ENCODE measurements at places on chromosomes 12 and 14. TPM values are rescaled to one million over a fixed set of nuclear protein-coding genes. Genes with fewer than 3 reads are reported as not detected.

DNA sequence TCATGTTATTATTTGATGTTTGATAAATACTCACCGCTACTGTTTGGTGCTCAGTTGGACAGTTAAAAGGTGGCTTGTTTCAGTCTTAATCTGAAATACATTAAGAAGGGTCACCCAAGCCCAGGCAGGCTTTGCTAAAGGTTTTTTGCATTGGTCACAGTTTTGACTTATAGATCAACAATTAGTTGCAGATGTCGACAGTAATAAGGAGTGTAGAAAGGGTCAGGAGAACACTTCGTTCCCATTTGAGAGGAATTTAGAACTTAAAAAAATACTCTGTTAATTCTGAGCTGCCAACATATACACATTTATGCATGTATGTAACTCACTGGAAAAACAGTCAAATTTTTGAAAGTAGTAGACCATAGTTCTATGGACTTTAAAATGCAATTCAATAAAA lies 130.3 kb downstream of the TMEM30B start:
- no peaks in the 10 kb centered on the region for H3K4me1 ChIP-seq
- no peaks in the 10 kb centered on the region for H3K36me3 ChIP-seq
- no peak overlapping the region for H3K4me3 ChIP-seq
- no peak overlapping the region for H3K27ac ChIP-seq
- no peak for DNase-seq
- no peaks in the 10 kb centered on the region for H3K27me3 ChIP-seq

GRCh38 chr12:10454531-10454930 lies 1.4 kb upstream of the KLRC1 start:
- no peak for DNase-seq
- H3K4me3 ChIP-seq: no peak overlapping the region
- no peaks in the 10 kb centered on the region for H3K27me3 ChIP-seq
- H3K36me3 ChIP-seq: no peaks in the 10 kb centered on the region
- no peak overlapping the region for H3K27ac ChIP-seq

DNA sequence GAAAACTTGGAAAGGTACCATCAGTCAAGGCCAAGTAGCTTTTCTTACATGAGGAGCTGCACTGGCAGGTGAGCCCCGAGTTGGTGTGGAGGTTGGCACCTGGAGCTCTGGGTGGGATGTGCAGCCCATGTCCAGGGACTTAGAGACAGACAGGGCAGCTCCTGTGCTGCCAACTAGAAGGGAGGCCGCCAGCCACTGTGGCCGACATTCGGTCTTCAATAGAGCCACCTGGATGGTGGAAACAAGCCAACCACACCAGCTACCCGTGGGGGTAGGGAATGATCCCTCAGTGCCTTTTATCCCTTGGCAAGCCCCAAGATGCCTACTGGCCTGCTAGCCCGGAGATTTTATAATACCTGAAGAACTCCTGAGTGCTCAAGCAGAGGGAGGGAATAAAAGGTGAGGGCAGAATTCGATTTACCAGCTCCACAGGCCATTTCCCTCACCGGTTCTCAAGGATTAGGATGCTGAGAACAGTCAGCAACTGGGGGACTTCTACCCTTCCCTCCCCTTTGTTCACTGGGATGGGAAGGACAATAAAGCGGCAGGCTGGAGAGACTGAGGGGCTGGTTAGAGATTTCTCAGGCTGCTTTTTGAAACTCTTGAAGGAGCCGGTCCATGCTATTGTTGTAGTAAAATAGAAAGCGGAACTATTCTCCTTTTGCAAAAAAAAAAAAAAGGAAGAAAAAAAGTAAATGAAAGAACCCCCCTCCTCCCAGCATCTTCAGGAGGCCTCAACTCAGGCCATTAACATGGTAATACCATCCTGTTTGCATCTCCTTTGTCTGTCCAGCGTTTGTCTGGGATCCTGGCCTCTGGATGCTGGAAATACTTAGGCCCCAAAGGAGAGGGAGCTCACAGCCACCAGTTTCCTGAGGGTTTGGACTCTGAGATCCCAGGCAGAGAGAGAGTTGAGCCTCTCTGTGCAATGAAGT lies 321.6 kb downstream of the ZFP36L1 start:
- no peak overlapping the region for H3K27ac ChIP-seq
- no peak for DNase-seq
- no peaks in the 10 kb centered on the region for H3K27me3 ChIP-seq
- no peak overlapping the region for H3K4me3 ChIP-seq
- H3K36me3 ChIP-seq: no peaks in the 10 kb centered on the region

- no peaks in the 10 kb centered on the region for H3K27me3 ChIP-seq
- H3K4me3 ChIP-seq: no peak overlapping the region
Observed at GRCh38 chr12:2277492-2278155, 224.8 kb downstream of the CACNA1C start.

- H3K36me3 ChIP-seq: no peaks in the 10 kb centered on the region
- no peaks in the 10 kb centered on the region for H3K4me1 ChIP-seq
Observed at GRCh38 chr14:65566820-65567522, 154.4 kb downstream of the FUT8 start.

DNA sequence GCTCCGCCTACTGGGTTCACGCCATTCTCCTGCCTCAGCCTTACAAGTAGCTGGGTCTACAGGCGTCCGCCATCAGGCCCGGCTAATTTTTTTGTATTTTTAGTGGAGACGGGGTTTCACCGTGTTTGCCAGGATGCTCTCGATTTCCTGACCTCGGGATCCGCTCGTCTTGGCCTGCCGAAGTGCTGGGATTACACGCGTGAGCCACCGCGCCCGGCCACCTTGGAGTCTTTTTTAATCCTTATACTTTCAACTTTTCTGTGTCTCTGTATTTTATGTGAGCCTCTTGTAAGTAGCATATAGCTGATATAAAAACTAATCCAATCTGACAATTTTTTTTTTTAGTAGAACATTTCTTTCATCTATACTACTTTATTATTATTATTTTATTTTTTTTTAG lies 15.6 kb downstream of the HSD17B6 start:
- no peak overlapping the region for H3K27ac ChIP-seq
- no peaks in the 10 kb centered on the region for H3K27me3 ChIP-seq
- no peaks in the 10 kb centered on the region for H3K36me3 ChIP-seq
- DNase-seq: no peak
- no peak overlapping the region for H3K4me3 ChIP-seq
- H3K4me1 ChIP-seq: no peaks in the 10 kb centered on the region

DNA sequence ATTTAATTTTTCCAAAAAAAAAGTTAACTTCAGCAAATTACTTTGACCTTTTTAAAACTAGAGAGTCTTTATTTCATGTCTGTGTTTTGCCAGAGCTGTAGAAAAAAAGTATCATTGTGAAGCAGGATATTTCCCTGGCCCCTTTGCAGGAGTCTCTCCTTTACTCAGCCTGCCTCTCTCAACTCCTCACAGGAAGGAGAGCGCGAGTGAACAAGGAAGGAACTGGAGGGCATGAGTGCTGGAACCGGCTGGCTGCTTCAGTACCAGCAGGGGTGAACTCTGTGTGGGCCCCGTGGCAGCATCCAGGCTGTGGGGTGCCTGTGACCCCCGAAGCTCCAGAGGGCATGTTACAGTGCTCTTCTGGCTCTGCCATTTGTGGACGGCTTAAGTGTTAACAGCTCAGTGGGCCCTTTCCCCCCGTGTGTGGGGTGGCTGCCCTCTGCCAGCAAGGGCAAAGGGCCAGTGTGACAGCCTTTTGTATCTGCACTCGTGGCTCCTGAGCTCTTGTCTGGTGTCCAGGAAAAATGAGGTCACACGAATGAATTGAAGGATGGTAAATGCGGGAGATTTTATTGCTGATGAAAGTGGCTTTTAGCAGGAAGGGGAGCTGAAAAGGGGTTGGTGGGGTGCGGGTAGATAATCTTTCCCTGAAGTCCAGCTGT lies 76.6 kb upstream of the KCNH3 start:
- H3K27me3 ChIP-seq: no peaks in the 10 kb centered on the region
- H3K4me3 ChIP-seq: no peak overlapping the region
- DNase-seq: no peak

- H3K4me1 ChIP-seq: no peaks in the 10 kb centered on the region
- H3K27me3 ChIP-seq: no peaks in the 10 kb centered on the region
- no peak overlapping the region for H3K27ac ChIP-seq
- H3K36me3 ChIP-seq: no peaks in the 10 kb centered on the region
- H3K4me3 ChIP-seq: no peak overlapping the region
Observed at GRCh38 chr12:127657036-127657435, 609.9 kb upstream of the TMEM132C start.

- no peak overlapping the region for H3K27ac ChIP-seq
- H3K4me1 ChIP-seq: no peaks in the 10 kb centered on the region
- no peak overlapping the region for H3K4me3 ChIP-seq
- DNase-seq: no peak
Observed at GRCh38 chr12:93526786-93527428, 45.6 kb upstream of the SOCS2 start.

- no peaks in the 10 kb centered on the region for H3K36me3 ChIP-seq
- no peaks in the 10 kb centered on the region for H3K27me3 ChIP-seq
- peaks cover 3% of the 10 kb centered on the region for H3K4me1 ChIP-seq
- H3K27ac ChIP-seq: peak overlapping the region; percentile 14
- no peak overlapping the region for H3K4me3 ChIP-seq
Observed at GRCh38 chr12:124686370-124687173, 119.2 kb upstream of the NCOR2 start.

DNA sequence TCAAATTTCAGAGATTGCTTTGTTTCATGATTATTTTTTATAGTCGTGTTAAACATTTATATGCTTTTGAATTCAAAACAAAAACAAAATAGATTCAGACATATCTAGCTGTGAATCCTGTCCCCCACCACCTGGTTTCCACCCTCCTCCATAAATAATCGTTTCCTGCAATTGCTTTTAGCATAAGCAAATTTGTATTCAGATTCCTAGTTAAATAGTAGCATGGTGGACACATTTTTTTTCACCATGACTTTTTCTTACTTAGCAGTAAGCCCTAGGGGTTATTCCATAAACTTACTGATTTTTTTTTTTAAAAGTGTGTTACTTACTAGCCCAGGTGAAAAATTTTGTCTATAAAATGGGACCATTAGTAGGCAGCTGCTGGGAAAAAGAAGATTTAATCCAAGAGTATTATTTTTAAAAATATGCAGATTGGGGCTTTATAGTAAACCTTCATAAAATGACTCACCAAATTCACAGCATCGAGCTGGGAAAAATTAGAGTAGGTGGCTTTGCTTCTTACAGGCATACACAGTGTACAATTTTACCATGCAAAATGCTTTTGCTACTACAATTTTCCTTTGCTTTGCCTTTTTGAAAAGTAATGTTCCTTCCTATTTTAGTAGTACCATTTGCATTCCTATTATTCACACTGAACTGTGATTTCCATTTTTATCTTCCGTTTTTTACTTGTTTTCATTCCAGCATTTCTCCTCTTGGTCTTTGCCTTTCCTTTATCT lies 117.8 kb downstream of the BTG1 start:
- no peak for DNase-seq
- no peaks in the 10 kb centered on the region for H3K27me3 ChIP-seq

DNA sequence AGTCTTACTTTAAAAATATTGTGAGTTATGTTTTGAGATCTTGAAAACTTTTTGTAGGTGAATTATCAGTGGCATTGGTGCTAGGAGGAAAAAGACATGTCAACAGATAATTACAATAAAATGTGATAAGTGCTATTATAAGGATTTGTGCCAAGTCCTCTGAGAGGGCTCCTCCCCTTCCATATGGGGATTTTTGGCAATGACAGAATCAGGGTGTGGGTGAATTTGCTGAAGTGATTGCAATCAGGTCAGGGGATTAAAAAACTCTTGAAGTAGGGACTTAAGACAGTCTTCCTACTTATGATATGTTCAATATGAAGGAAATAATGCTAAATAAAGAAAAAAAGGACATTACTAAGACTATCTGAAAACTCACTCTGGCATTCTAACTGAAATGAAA lies 122.5 kb downstream of the SLC15A5 start:
- H3K4me1 ChIP-seq: no peaks in the 10 kb centered on the region
- H3K4me3 ChIP-seq: no peak overlapping the region

DNA sequence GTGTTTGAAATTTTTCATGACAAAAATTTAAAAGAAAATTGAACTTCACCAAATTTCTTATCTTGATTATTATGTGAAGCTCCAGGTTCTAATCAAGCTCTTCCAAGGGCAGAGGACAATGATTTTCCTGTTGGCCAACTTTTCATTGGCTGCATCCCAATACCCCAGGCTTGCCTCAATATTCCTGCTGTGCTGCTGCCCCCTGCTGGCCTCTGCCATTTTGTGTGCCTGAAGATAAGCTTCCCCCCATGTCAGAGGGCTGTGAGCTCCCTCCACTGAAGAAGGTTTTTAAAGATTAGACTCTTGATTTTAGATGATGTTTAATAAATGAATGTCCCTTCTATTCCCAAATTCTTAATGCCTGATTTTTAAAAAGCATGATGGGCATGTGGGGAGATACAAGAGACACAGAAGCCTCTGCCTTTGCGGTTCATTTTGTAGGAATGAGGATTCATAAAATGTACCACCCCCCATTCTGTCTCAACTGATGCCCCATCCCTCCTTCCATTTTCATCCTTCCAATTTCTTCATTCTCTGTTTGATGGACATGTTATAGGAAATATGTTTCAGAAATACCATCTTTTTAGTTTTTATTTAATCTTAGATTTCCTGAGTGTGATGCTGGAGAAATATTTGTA lies 76.7 kb upstream of the RGS6 start:
- no peak overlapping the region for H3K4me3 ChIP-seq
- H3K27me3 ChIP-seq: no peaks in the 10 kb centered on the region
- H3K4me1 ChIP-seq: no peaks in the 10 kb centered on the region
- no peaks in the 10 kb centered on the region for H3K36me3 ChIP-seq
- no peak overlapping the region for H3K27ac ChIP-seq

- no peaks in the 10 kb centered on the region for H3K4me1 ChIP-seq
- no peak overlapping the region for H3K4me3 ChIP-seq
- DNase-seq: no peak
- H3K27me3 ChIP-seq: peaks cover 3% of the 10 kb centered on the region
Observed at GRCh38 chr12:103556890-103557627, 30.0 kb upstream of the STAB2 start.

- H3K36me3 ChIP-seq: no peaks in the 10 kb centered on the region
- H3K27ac ChIP-seq: no peak overlapping the region
- peak; percentile 36 for DNase-seq
- no peaks in the 10 kb centered on the region for H3K27me3 ChIP-seq
- H3K4me3 ChIP-seq: no peak overlapping the region
Observed at GRCh38 chr12:108823804-108824203, 33.6 kb downstream of the SSH1 start.

DNA sequence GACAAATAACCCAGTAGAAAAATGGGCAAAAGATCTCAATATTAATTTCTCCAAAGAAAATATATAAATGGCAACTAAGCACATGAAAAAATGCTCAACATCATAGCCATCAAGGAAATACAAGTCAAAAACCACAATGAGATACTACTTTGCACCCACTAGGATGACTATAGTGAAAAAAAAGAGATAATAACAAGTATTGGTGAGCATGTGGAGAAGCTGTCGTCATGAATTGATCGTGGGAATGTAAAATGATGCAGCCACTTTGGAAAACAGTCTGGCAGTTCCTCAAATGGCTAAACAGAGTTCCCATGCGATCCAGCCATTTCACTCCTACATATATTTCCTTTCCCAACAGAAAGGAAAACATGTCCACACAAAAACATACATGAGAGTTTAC lies 18.1 kb downstream of the JDP2 start:
- H3K4me3 ChIP-seq: no peak overlapping the region
- no peaks in the 10 kb centered on the region for H3K36me3 ChIP-seq
- no peak for DNase-seq
- peaks cover 10% of the 10 kb centered on the region for H3K4me1 ChIP-seq
- no peaks in the 10 kb centered on the region for H3K27me3 ChIP-seq

The MFAP5 gene
- 59.7 TPM for total RNA-seq

The PLBD1 gene
- total RNA-seq: 24.8 TPM

The ARPC3 gene
- 155 TPM for total RNA-seq

The KRT85 gene
- total RNA-seq: not detected

The ANKS1B gene
- 30.0 TPM for total RNA-seq

The ANKRD33 gene
- not detected for total RNA-seq

The GLS2 gene
- total RNA-seq: 1.5 TPM

The PLEKHA5 gene
- 24.0 TPM for total RNA-seq
